ENCODE measurements at places on chromosomes 3 and 15.

DNA sequence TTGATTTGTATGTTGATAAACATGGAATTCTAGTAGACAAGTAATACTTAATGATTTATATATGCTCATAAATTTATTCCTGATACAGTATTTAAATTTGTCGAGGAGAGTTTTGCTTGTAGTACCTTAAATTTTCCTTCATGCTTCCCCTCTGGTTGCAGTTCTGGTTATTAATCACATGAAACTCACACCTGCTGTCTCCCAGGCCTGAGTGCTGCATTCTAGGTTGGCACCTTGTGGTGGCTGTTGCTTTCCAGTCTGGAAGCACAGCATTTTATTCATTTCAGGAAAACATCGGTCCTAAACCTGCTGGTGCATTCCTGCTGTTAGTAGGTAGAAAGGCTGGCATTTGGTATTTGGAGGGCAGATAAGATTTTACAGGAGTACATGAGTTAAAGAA is 44.9 kb downstream of the ATP1B3 start:
- no peak for DNase-seq

GRCh38 chr3:190009614-190010013 is 111.1 kb downstream of the P3H2 start:
- DNase-seq: no peak

- DNase-seq: peak; percentile 56
These were observed 466 bp downstream of the IQSEC1 start for GRCh38 chr3:13072600-13073325.

DNA sequence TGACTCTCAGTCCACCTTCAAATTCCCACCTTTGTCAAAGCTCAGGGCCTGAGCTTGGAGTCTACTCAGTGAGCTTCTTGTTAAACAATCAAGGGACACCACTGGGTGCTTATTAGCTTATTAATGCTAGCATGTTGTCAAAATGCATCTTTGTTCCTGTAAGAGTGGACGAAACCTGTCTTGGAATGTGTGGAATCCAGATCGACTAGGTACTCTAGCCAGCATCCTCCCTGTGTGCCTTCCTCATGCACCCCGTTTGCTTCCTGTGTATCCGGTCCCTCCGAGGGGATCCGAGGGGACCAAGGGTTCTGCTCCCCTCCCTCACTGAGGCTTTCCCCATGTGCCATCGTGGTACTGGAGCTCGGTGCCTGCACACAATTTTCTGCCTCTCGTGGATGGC is 75.7 kb upstream of the UBE3A start:
- DNase-seq: no peak

DNA sequence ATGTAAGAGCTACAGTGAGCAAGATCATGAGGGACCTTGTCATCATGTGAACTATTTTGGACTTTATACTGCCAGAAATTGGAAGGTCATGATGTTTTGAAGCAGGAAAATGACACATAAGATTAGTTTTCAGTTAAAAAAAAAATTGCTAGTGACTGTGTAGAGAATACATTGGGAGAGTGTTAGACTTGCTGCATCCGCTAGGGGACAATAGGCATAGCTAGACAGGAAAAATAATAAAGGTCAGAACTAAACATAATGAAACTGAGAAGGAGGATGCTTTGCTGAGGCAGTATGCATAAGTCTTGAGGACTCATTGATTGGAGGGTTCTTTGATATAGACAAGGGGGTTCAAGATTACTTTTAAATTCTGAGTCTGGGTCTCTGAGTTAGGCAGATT is 275.8 kb upstream of the KCNH8 start:
- DNase-seq: no peak

DNA sequence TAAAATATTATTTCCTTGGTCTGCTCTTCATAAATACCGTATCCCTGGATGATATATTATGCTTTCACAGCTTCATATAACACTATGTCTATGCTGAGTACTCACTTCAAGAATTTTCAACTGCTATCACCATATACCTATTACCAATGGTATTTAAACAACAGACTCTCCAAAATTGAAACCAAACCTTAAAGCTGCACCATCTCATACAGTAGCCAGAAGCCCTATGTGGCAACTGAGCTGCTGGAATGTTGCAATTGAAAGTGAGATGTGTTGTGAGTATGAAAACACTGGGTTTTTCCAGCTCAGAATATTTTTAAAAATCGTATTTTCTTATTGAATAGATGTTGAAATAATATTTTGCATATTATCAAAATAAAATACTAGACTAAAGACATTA is 130.1 kb upstream of the GOLGA6L6 start:
- DNase-seq: no peak

DNA sequence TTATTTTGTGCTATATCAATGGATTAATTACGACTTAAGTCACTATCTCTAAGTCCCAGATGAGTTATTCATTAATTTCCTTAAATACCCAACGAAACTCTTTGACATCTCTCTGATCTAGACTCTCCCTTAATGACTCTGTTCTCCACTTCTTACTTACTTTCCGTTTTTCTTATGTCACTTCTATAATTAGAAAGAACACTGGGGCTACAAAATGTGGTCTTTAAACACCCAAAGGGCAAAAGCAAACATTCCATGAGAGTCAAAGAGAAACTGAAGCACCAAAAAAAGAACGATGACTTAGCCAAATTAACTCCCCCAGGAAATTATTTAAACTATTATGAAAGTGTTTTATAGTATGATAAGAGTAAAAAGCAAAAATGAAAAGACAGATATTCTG is 166.4 kb upstream of the UBE2E2 start:
- no peak for DNase-seq

DNA sequence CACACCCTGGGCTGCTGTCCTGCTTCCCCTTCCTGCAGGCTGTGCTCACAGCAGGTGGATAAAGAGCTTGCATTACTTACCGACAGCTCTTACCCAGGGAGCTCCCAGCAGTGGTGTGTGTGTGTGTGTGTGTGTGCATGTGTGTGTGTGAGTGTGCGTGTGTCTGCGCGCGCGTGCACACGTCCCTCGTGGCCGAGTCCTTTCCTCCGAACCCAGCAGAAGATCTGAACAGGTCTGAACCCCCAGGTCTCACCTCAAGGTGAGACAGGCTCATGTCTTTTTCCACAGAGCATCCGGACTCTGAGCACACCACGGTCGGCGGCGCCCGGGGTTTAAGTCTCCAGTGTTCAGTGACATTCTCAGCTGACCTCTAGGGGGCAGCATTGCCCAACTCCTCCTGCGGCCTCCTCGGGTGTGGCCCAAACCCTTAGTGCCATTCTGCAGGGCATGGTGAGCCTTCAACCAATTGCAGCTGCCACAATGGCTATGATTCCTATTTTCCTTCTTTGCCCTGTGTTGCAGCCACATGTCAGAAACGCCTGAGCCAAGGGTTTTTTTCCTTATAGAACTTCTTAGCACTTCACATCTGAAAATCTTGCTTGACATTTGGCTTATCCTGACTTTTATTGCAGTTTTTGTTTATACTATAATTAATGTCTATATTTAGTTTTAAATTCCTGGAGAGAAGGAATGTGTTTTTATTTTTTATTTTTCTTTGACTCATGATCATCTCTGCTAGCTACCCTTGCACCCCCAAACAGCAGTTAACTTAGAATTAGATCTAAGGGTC is 64.1 kb upstream of the KLHL25 start:
- peak; percentile 45 for DNase-seq

DNA sequence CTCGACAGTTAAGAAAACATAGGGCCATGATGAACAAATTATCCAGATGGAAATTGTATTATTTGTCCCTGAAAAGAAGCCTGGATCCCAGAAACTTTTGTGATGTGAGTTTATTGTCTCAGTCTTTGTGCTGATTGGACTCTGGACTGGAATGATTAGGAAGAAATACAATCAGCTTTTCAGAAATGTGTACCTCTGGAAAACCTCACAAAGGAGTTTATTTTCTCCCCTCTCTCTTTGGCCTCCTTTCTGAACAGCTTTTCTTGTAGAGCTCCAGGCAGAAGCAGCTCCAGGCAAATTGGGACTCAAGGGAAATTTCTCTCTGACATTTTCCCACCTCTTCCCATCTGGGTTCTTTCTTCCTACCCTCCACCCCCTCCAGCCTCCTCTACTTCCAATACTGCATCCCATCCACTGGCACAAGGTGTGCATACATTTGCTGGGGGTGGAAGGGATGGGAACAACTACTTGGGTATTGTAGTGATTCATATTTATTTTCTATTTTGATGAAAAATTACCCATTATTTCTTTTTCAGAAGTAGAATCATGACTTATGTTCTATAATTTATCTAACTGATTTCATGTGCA is 119.7 kb downstream of the CD47 start:
- no peak for DNase-seq

DNA sequence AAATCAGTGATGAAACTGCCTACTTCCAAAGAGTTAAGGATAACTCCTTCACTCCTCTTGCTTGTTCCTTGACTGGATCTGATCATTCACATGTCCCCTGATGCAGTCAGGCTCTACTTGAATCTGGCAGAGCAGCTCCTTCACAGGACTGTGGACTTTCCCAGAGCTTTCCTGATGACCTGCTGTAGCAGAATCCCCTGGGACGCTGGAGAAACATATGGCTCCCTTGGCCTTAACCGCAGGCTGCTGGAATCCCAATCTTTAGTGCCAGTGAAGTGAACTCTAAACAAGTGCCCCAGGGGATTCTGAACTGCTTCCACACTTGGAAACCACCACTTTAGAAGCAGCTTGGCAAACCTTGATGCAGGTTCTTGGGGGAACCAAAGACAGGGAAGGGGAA is 217.8 kb downstream of the CHST2 start:
- no peak for DNase-seq

DNA sequence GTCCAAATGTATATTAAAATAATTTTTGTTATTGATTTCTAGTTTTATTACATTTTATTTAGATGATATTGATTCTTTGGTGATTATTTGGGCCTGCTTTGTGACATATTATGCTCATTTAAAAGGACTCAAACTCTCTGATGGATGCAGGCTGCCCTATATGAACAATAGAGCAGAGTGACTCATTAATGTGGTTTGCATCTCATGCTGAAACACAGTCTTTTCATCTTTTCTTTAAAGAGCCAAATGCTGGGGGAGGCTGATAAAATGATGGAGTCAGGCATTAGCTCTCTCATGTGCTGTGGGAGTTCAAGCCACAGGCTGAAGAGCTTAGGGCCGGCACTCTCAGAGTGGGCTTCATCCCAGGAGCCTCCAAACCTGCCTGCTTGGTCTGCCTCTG is 7.2 kb downstream of the PLA1A start:
- no peak for DNase-seq

DNA sequence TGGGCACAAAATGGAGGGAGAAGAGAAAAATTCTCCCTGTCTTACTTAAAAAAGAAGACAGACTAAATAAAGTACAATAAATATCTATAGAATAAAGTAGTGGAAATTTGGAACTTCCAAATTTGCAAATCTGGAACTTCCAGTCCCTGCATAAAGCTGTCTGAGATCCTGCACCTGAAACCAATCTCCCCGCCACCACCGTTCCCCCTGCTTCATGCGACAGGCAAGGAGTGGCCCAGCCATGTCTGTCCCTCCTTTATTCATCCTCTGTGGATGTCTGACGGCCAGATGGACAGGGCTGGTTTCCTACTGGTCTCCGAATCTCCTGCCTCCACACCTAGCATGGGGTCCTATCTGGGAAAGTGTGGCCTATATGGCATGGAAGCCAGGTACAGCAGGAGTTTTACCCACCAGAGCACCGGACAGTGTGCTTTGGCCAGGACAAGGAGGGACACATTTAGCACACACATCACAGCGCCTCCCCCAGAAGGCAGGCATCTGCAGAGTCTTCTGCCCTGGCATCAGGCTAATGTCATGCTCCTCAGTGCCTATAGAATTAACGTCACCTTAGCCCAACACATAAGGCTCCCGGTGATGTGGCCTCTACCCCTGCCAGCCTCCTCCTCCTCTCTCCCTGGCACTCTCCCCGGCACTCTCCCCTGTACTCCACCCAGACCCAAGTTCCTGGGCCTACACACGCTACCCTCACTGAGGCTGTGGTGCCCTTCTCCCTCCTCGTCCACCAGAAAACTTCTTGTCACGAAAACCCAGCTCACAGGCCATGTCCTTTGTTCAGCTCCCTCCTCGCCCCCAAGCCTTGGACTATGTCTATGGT is 170.8 kb downstream of the XXYLT1 start:
- no peak for DNase-seq

DNA sequence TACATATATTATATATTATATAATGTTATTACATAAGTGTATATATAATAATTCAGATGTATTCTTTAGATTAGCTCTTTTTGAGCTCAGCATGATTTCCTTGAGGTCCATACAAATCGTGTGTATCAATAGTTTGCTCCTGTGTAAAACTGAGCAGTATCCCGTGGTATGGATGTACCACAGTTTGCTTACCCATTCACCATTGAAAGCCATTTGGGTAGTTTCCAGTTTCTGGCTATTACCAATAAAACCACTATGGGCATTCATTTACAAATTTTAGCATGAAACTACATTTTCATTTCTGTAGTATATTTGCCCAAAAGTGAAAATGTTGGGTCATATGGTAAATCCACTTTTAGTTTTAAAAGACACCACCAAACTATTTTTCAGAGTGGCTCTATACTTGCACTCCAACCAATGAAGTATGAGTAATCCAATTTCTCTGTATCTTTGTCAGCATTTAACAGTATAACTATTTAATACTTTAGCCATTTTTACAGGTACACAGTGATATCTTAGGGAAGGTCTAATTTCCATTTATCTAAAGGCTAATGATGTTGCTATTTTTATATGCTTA is 1361.4 kb upstream of the GBE1 start:
- DNase-seq: no peak

DNA sequence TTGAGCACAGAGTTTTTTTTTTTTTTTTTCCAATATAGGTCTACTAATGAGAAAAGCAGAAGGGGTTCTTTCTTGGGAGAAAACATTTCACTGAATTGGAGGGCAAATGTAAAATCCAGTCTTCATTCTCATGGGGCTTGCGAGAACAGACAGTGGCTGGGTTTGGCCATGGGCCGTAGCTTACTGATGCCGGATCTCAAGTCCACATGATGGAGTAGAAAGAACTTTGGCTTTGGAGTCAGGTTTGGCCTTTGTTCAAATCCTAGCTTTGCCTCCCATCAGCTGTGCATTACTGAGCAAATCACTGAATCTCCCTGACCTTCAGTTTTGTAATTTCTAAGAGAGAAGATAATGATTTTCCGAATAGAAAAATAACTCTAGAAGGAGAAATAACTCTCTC is 59.7 kb downstream of the LMCD1 start:
- no peak for DNase-seq

GRCh38 chr3:61199843-61200242 is 51.4 kb downstream of the FHIT start:
- no peak for DNase-seq

GRCh38 chr3:109553591-109554371 is 216.4 kb upstream of the DPPA4 start:
- peak; percentile 3 for DNase-seq

Data from NCI-H1105 treated with DMSO at 0.1 percent for 48 hours (cell line).